ENCODE measurements at places on chromosomes 13 and 19.

DNA sequence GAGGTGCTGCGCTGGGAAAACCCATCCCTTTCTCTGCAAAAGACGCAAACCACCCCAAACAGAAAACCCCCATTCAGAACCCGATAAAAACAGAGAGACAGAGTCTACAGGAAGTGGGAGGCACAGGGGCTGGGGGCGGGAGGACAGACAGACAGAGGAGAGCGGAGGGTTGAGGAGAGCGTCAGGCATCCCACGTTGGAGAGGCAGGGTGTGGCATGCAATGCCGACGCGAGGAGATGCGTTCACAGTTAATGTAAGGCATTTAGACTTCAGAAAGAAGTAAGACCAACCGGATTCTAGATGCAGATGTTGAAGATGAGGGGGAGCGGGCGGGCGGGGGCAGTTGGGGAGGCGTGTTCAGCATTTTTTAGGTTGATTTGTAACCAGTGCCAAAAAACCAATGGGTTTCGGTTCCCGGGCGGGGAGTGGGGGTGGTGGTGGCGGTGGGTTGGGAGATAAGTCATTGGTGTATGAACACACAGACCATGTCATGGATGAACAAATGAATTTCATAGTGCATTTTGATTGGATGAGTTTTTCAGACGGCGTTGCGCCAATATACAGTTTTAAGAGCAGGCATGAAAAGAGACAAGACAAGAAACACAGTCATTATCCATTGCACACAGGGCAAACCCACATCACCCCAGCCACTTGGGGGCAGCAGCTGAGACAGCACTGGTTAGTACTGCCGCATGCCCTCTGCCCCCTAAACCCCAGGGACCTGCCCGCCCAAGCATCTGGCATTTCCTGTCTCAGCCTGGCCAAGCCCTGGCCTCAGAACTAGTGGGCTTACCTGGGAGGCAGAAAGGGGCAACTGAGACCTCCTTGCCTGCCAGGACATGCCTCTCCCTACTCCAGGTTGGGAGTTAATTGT, 91.3 kb downstream of the IER2 start:
- no peak for DNase-seq

DNA sequence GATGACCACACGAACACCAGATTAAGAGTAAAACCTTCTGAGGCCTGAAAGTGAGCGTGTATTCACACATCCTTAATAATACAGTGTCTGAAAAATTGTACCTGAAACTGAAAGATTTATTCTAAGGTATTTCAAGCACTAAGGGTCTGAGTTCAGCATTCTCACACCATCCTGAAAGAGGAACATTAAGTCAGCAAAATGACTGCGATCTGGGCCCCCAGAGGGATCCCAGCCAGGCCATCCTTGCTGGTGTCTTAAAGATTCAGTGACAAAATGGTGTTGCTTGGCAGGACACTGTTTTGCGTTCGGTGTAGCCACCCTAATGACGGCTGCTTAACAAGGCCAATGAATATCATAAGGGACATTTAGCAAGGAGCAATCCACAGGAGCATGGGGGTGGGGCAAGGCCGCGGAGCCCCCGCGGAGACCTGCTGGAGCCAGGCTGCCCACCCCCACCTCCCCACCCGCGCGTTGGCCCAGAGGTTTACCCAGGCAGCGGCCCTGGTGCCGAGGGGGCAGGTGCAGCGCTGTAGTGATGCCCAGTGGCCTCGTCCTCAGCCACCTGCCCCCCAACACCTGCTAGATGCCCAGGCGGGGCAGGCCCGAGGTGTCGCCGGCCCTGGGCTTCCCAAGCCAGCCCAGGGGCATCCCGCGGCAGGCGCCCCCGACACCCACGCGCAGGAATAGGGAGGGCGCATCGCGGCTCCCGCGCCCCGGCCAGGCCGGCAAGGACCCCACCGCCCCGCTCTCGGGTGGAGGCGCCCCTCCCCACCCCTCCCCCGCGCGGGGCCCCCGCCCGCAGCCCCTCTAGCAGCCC, 742 bp downstream of the NALCN start:
- DNase-seq = no peak

DNA sequence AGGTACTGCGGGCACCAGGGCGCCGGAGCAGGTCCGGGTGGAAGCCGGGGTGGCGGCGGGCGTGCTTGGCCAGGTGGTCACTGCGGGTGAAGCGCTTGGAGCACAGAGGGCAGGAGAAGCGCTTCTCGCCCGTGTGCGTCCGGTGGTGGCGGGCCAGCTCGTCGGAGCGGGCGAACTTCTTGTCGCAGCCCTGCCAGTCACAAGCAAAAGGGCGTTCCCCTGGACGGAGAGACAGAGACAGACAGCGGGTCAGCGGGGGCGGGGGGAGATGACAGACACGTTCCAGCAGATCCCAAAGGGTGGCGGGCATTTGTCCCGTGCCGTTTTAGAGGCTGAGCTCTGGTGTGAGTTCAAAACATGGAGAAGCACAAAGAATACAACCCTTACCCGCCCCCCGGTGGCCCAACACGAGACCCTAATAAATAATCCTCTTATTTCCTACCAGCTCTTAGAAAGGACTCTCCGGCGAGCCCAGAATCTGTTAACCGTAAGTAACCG, 6.3 kb upstream of the REXO1 start:
- DNase-seq = no peak

DNA sequence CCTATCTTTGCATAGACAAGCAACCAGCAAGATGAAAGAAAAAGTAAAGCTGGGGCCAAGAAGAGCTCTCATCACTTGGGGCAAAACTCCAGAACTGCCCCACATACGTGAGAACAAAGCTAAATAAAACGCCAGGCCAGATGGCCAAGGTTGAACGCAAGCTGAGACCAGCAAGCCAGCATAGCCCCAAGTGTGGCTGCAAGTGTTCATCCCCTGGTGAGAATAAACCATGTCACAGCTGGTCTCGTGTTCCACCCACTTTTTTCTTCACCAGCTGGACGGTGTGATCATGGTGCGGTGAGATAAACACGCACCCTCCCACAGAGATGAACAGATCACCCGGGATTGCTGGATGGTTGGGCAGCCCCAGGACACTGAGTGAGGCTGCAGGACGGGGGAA, 109.6 kb upstream of the CACNA1A start:
- DNase-seq = no peak

- DNase-seq = peak; percentile 74
These were observed 98.3 kb downstream of the SLC7A1 start for GRCh38 chr13:29497137-29497654.

GRCh38 chr13:44402899-44403445, 29.3 kb downstream of the SERP2 start:
- no peak for DNase-seq

DNA sequence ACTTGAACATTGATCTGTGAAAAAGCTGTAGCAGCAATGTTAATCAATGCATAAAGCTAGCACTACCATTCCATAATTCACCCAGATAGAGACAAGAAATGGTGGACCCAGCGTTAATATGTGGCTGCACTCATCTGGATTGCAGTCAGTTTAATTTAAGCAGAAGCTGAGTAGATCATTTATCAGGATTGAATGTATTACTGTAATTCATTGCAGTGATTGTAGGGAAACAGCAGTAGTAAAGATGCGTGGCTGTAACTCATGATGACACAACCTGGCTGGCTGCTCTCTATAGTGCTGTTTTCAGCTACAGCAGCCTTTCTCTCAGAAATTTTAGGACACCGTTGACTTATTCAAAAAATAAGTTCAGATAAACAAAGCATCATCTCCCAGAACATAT, 499.5 kb upstream of the SLITRK6 start:
- DNase-seq = no peak

DNA sequence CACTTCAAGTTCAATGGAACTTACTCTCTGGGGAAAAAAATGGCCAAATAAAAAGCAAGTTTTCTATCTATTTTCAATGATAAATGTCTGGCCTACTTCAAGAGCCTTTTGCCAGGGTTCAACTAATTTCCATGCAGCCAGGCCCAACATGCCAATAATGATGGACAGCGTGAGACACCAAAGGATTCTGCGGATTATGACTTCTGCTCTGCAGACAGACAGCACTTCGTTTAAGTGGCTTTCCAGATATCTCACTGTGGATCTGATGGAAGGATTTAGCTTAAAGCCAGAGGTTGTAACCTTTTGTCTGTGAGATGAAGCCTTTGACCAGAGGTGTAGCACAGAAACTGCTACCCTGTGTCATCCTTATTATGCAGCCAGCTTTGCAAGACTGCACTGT, 614.2 kb downstream of the DCT start:
- no peak for DNase-seq

- no peak for DNase-seq
These were observed 16.4 kb downstream of the CARM1 start for GRCh38 chr19:10887616-10888367.

DNA sequence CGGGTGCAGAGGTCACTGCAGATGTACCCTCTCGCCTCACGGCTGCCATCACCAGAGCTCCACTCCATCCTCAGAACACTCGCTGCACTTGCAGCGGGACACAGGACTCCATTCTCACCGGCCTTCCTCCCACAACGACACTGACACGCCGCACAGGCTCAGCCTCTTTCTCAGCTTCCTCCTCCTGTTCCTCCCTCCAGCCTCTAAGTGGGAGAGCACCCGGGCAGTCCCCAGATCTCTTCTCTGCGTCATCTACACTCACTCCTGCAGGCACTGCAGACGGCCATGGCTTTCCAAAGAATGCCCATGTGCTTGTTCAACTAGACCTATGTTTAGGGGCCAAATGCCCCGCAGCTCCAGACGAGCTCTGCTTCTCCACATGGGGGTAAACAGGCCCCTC, 14.3 kb upstream of the FKRP start:
- no peak for DNase-seq

DNA sequence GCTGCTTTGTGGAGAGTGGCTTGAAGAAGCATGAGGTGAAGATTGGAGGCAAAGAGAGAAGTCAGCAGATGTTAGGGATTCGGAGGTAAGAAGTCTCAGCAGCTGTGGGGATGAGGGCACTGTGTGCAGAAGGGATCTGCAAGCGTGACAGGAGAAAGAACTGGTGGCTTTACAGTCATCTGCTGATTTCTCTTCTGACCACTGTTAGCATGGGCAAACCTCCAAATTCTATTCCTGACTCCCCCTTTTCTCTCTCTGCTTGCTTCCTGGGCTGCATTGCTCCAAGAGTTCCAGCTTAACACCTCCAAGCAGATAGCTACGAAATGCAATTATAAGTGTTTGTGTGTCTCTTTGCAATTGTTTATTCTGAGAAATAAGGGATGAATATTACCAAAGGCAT, 159.6 kb downstream of the GGACT start:
- no peak for DNase-seq

All from fibroblast of skin of abdomen (primary cell).